ENCODE measurements at places on chromosomes 16 and 17. TPM values are rescaled to one million over a fixed set of nuclear protein-coding genes. Genes with fewer than 3 reads are reported as not detected.

- no peak for DNase-seq
Observed at GRCh38 chr16:23838485-23839142, 2.8 kb downstream of the PRKCB start.

GRCh38 chr16:3946604-3947180 lies 66.2 kb upstream of the CREBBP start:
- DNase-seq, result no peak

DNA sequence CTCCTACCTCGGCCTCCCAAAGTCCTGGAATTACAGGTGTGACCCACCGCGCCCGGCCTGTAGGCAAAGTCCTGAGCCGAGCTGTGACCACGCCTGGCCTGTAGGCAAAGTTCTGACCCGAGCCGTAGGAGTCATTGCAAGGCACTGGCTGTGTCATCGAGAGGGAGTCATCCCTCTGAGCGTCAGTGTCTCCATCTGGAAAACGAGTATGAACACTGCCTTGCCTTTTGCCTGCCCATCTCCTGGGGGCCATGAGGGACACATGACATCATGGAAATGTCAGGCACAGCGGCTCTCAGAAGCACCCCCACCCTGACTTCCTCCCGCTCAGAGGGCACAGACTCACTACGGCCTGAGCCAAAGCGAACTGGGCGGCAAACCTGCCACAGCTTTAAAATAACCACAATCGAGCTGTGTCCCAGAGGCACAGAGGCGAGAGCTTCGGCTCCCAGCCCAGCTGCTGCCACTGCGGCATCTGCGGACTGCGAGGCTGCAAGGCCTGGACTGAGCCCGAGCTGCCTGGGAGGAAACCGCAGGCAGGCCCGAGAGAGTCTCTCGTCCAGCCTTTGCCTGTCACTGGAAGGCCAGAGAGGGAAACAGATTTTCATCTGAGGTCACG lies 50.8 kb downstream of the RPH3AL start:
- DNase-seq, result no peak

- no peak for DNase-seq
Observed at GRCh38 chr16:51163894-51164566, 13.0 kb upstream of the SALL1 start.

DNA sequence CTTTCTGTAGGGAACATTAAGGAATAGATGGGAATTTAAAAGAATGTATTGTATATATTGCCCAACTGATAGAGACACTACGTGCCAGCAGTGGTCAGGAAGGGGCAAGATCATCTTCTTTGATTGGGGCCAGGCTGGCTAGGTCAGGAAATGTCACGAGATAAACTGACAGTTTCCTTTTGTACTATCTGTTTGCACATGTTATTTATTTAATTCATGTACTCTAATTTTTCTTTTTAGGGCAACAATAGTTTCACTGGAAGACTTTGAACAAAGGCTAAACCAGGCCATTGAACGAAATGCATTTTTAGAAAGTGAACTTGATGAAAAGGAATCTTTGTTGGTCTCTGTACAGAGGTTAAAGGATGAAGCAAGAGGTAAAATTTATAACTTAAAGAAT lies 12.6 kb downstream of the NDEL1 start:
- DNase-seq, result no peak

GRCh38 chr17:44533533-44534246 lies 23.6 kb upstream of the FZD2 start:
- DNase-seq, result peak; percentile 94

- DNase-seq, result no peak
Observed at GRCh38 chr16:11500700-11501346, 85.9 kb downstream of the LITAF start.

DNA sequence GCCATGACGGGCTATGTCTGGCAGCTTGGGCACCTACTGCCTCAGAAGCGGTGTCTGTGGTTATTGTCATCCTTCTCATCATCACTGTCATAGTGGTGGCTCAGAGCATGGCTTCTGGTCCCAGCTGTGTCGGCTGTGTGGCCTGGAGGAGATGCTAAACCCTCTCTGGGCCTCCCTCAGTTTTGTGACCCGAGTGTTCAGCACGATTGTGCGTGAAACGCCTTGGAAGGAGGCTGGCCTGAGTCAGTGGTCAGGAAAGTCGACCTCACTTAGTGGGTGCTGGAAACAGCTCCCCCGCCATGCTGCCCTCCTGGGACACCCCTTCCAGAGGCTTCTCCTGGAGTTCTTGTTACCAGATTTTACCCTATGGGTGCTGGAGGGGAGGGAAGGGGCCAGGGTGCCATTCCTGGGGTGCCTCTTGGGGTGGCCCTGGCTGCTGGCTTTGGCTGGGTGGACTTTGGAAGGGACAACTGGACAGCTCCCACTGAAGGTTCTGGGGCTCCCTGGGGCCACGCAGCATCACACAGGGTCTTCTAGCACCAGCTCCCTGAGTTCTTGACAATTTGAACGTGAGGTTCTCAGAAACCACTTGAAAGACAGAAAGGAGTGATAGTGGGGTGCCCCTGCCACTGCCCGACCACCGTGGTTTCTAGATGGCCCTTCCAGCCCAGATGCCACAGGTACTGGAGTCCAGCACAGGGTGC lies 226.5 kb upstream of the GSE1 start:
- DNase-seq, result no peak

- DNase-seq, result no peak
Observed at GRCh38 chr16:27473101-27473900, 71.3 kb downstream of the IL21R start.

DNA sequence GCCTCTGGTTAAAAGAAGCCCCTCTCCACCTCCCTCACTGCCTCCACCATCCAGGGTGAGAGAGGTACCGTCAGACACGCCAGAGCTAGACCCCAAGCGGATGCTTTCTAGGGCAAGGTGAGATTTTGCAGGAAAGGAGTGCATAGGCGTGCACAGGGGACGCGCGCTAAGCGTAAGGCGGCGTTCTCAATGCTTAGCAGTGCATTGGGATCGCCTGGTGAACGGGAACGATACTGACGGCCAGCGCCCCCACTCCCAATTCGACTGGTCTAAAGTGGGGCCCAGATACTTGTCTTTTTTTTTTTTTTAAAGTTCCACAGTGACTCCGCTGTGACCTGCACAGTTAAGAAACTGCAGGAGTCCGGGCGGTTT lies 57.9 kb upstream of the CREBBP start:
- DNase-seq, result no peak

GRCh38 chr17:82767041-82767754 lies 15.3 kb downstream of the TBCD start:
- peak; percentile 37 for DNase-seq

The CIBAR2 gene
- 22.6 TPM for total RNA-seq

The PMFBP1 gene
- 1.3 TPM for total RNA-seq
